ENCODE measurements at places on chromosomes 2 and 18.
A peak's percentile ranks its signal among the peaks of the same experiment; 100 is the strongest.

DNA sequence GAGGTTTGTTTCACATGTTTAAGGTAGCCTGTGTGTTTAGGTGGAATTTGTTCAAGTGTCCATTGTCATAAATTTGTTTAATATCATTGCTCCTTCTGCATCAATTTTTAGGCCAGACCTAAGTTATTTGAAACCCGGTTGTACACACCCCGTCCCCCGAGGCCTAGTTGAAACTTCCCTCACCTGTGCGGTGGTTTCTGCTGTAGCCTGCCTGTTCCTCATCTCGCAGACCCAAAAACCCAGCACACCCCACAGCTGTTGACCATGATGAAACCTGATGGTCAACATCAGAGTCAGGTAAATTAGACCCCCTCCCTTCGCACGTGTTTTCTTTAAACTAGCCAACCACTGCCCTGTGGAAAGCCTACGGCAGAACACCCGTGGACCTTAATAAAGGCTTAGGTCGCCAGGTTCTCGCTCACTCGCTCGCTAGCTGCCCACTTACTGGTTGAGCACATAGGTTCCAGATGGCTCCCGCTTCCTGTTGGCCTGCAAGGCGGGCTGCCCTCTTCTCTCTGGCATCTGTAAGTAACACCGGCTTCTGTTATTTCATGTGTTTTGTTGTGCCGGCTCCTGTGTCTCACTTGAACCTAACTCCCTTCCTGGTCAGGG lies 64.4 kb downstream of the EML6 start:
- DNase-seq = no peak

GRCh38 chr2:232230560-232230959 lies 148.0 kb upstream of the ALPP start:
- no peak for DNase-seq

GRCh38 chr2:237418300-237418699 lies 4.3 kb upstream of the COL6A3 start:
- DNase-seq = no peak

- DNase-seq = no peak
Observed at GRCh38 chr2:111904726-111905474, 6.5 kb downstream of the MERTK start.

DNA sequence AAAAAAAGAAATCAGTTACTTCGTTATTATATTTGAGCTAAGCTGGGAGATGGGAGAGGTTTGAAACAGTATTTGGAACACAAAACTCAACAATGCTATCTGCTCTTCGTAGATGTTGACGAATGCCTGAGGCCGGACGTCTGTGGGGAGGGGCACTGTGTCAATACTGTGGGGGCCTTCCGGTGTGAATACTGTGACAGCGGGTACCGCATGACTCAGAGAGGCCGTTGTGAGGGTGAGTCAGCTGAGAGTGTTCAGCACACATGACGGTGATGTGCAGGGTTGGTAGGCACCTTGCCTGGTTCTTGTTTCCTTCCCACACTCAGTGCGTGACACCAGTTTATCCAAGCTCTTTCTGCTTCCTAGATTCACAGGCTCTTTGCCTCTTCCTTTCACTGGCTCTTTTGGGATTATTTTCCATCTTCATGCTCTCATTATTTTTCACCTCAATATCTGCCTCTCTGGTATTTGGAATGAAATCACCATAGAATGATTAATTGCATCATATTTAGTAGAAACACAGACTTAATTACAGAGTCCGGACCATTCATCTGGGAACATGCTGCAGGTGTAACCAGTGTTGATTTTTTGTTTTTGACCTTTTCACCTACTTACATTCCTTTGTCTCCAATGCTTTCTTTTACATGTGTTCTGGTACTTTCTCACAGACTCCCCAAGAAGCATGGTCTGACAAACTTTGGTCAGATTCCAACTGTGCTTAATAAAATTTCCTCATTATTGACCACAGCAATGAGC lies 200.6 kb upstream of the RASGRP3 start:
- DNase-seq = no peak

GRCh38 chr18:58041633-58042032 lies 2.4 kb upstream of the NEDD4L start:
- DNase-seq = no peak

GRCh38 chr18:5554629-5555028 lies 10.8 kb upstream of the EPB41L3 start:
- no peak for DNase-seq

DNA sequence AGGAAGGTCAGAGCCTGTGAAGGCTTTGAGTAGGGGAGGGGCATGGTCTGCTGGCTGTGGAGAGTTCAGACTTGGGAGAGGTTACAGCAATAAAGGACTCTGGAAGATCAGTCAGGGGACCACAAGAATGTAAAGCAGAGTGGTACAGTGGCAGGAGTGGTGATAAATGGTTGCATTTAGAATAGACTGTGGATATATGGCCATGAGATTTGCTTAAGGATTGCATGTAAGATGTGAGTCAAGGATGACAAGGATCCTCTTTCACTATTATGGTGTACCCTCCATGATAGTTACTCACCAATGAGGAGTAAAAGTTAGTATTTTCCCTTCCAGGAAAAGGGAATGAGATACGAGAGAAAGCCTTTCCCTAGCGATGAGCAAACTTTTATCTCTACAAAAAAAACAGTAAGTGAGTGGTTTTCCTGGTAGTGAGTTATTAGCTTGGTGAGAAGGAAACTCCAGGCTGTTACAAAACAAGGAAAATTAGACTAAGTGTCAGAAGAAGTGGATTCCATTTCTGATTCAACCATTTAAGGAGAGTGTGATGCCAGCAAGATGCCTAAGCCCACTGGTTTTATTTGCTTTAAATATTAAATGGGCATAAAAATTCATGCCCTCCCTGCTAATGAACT lies 818.0 kb upstream of the ACVR2A start:
- peak; percentile 50 for DNase-seq

DNA sequence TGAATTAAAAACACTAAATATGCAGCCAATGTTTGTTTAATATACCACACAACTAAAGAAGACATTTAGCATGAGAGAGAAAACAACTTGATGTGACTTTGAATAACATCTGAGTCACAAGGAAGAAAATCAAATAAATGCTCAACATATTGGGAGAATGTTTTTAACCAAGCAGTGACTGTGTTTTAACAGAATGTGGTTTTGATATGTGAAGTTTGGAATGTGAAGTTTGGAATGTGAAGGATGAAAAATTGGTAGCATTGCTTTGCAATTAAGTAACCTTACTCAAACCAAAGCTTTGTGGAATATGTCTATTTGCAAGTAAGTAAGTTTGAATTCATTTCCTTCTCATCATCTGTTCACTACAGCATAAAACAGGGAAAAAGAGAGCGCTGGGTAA lies 128.2 kb upstream of the DNAJC10 start:
- DNase-seq = no peak

- DNase-seq = no peak
Observed at GRCh38 chr18:6449213-6449612, 34.5 kb upstream of the L3MBTL4 start.

DNA sequence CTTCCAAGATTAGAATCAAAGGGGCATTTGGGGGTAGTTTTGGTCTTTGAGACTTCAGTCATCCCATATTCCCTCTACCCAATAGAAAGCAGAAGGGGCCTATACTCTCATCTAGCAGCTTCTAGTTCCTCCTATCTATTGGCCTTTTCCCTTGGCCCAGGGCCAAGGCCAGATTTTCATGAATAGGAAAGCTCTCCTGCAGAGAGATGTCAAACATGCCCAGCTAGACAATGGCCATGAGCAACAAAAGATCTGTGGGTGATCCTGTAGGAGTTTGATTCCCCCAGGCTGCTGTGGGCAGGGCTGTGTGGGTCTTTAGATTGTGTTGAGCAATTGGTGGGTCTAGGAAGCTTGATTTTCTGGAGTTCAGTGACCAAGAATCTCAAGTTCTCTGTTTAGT lies 2.9 kb upstream of the ADCYAP1 start:
- no peak for DNase-seq

GRCh38 chr2:28088970-28089369 lies 198.4 kb downstream of the BABAM2 start:
- DNase-seq = no peak

DNA sequence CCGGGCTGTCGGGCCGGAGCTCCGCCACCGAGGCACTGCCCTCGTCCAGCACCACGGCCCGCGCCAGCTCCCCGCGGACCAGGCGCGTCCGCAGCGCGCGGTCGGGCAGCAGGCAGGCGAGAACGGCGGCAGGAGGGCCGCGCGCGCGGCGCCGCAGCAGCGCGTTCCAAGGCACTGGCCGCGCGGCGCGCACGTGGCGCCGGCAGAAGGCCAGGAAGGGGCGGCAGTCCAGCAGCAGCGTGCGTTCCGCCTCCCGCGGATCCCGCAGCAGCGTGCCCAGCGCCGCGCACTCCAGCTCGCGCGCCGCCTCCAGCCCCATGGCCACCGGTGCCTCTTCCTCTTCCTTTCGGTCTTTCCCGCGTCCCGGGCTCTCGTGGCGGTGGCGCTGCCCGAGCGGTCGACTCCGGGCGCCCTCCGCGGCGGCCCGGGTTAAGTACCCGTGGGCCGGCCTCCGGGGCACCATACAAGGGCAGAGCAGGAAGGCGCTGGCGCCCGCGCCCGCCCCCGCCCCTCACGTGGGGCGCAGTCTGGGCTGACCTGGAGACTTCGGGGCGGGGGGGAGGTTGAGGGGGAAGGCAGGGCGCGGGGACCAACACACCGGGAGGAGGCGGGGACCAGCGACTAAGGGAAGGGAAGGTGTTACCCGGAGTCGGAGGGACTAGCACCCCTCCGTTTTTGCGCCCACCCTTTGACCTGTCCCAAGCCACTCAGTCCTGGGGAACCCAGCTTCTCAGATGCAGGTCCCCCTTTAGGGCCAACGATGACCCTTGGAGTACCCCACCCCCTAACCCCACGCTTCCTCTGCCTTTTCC lies at the start of gene DUSP2:
Gene DUSP2 (minus strand): TSS at position 405 of the 812 bp plus-strand sequence. CDS start 86 bp downstream, at position 319.
- DNase-seq = peak; percentile 55

- DNase-seq = no peak
Observed at GRCh38 chr2:127568128-127568527, 32.6 kb downstream of the MYO7B start.

DNA sequence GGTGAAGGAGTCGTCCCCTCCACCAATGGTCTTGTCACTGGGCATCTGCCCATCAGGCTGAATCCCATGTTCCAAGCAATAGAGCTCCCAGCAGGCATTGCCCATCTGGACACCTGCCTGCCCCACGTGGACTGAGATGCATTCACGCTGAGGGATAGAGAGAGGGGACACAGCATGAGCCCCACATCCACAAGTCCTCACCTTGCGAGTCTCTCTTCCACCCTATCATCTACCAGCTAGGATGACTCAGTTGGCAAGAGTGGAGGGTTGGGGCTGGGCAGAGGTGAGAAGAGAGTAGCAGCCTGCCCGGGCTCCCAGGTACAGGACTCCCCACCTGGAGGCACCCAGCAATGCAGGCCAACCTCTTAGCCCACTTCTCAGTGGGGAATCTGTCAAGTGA lies 959 bp upstream of the TUBA4B start:
- no peak for DNase-seq

- DNase-seq = no peak
Observed at GRCh38 chr2:47617028-47617427, 165.9 kb upstream of the MSH6 start.

GRCh38 chr2:169579044-169579443 lies 5.1 kb upstream of the PPIG start:
- DNase-seq = peak; percentile 47

DNA sequence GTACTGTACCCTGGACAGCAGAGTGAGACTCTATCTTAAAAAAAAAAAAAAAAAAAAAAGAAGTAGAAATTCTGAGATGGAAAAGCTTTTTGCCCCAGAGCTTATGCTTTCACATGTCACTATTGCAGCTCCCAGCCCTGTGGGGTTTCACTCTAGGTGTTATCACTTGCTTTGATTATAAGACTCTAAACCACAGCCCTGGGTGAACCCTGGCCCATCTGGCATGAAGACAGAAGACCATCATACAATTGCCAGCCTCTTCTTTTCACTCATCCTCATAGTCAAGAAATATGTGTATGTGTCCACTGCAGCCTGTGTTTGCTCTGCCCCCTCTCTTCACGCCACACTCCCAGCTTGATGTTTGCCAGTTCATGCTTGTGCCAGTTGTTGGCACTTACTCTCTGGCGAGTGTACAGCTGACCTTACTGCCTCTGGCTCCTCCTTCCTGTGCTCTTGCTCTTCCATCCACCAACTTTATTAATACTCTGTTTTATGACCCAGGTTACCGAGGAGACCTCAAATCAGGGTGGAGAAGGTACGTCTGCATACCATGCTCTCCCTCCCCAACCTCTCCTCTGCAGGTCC lies 136.7 kb upstream of the NCK2 start:
- no peak for DNase-seq

DNA sequence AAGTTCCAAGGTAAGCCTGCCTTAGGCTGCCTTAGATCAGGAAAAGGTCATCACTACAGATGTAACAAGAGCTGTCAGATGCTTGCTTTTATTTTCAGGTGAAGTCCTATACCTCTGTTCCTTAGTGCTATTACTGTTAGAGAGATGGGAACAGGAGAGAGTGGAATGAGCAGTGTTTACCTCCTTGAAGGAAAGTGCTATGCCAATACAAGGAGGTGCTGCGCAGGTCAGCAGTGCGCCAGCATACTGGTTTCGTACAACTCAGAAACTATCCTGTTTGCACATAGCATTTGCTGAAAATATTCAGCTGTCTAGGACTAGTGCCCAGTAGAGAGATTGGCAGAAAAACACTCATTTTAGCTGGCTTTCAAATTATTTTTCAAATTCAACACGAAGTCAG lies 413.0 kb upstream of the RAB12 start:
- no peak for DNase-seq

DNA sequence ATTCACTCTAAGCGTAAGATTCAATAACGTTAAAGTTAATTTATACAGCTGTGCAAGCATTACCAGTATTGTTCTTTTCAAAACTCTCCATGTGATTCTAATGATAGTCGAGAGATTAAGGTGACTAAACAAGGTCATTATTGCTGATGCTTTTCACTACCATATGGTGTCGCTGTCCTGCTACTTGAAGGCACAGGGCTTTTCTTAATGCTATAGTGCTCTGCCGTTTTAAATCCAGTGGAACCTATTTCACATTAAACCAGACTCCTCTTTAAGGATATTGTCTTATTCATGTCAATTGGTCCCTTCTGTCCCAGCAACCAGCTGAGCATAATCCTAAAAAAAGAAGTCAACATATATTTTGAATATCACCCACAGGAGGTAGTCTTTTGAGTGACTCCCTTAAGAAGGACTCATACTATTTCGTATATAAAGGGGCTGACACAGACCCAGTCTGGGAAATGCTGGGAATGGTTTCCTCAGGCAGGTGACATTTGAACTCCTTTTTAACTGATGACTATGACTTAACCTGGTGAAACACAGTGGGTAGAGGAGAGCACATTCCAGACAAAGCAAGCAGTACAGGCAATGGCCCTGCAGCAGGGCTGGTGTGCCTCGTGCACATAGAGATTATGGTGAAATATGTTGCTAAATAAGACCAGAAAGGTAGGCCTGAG lies 53.9 kb upstream of the CYTIP start:
- DNase-seq = peak; percentile 46

- no peak for DNase-seq
Observed at GRCh38 chr2:60837123-60837522, 44.3 kb upstream of the REL start.

- DNase-seq = no peak
Observed at GRCh38 chr2:35199298-35199697, 1156.3 kb upstream of the CRIM1 start.

- DNase-seq = no peak
Observed at GRCh38 chr2:153417077-153417476, 61.5 kb downstream of the RPRM start.
